ENCODE measurements at places on chromosomes 7 and 10. TPM values are rescaled to one million over a fixed set of nuclear protein-coding genes. Genes with fewer than 3 reads are reported as not detected.

HOXA6 gene
- total RNA-seq = not detected

DNA sequence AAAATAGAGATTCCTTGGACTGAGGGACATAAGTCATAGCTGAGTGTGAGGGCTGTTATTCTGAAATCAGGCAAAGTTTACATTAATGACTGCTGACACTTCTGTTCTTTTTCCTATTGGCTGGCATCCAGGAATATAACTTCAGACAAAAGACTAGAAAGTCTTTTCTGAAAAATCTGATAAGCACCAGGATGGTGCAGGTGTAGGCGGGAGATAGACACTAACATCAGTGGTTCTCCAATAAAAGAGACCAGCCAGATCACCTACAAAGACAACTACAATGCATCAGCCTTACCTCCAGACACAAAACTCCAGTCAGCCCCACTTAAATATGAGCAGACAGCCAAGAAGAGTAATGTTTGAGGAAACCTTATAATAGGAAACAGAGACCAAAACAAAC, 168.3 kb upstream of the LRGUK start:
- no peak for DNase-seq
- H3K4me3 ChIP-seq = no peak overlapping the region
- H3K4me1 ChIP-seq = peaks cover 14% of the 10 kb centered on the region
- H3K36me3 ChIP-seq = peaks cover 13% of the 10 kb centered on the region

HERC4 gene
- total RNA-seq = 59.3 TPM

- no peak overlapping the region for H3K27ac ChIP-seq
- no peaks in the 10 kb centered on the region for H3K36me3 ChIP-seq
- DNase-seq = no peak
- no peaks in the 10 kb centered on the region for H3K4me1 ChIP-seq
- no peaks in the 10 kb centered on the region for H3K27me3 ChIP-seq
- no peak overlapping the region for H3K4me3 ChIP-seq
These were observed 48.1 kb downstream of the ITPRID1 start for GRCh38 chr7:31562002-31562401.

HOXA3 gene
- total RNA-seq = not detected

IGF2BP3 gene
- total RNA-seq = 0.61 TPM

LMTK2 gene
- total RNA-seq = 9.4 TPM

GRCh38 chr10:18542832-18543231, 108.6 kb downstream of the NSUN6 start:
- no peaks in the 10 kb centered on the region for H3K4me1 ChIP-seq
- no peak for DNase-seq
- H3K27me3 ChIP-seq = no peaks in the 10 kb centered on the region
- no peak overlapping the region for H3K4me3 ChIP-seq
- H3K36me3 ChIP-seq = peaks cover 45% of the 10 kb centered on the region
- H3K27ac ChIP-seq = no peak overlapping the region

EPDR1 gene
- total RNA-seq = 3.4 TPM

CPED1 gene
- total RNA-seq = not detected

DNA sequence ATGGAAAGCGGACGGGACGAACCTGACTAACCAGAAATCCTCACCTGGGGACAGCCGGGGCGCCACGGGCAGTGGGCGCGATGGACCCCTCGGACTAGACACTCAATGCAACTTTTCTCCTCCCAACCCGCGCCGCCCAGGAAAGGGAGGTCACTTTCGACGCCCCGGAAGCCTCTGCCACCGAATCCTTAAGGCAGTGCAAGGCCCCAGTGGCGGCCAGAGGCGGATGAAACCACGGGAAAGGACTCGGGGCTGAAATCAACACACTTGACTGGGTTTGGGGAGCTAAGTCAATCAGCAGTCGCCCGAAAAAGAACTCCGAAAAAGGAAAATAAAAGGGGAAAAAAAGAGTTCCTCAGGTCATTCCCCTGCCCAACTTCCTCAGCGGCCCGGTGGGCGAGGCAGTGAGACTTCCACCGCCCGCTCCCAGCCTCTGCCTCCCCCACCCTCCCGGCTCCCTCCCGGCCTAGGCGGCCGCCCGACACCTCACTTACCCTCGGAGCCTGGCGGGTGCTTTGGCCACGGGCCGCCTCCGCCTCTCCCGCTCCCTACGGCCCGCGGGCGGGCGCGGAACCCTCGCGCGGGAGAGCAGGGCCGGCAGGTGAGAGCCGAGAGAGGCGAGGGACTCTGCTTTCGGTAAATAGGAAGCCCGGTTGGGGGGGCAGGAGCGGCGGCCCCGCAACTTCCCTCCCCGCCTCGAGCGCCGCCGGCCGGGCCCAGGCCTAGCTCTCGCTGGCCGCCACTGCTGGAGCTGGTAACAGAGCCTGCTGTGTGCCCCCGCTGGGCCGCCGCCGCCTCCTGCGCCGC, 518 bp downstream of the WAPL start:
- peaks cover 64% of the 10 kb centered on the region for H3K4me1 ChIP-seq
- H3K27ac ChIP-seq = peak overlapping the region; percentile 92
- peak; percentile 57 for DNase-seq
- H3K36me3 ChIP-seq = peaks cover 40% of the 10 kb centered on the region
- H3K4me3 ChIP-seq = peak overlapping the region; percentile 89

- DNase-seq = no peak
- peaks cover 75% of the 10 kb centered on the region for H3K4me1 ChIP-seq
- H3K27ac ChIP-seq = no peak overlapping the region
- no peak overlapping the region for H3K4me3 ChIP-seq
These were observed 10.2 kb downstream of the CCDC6 start for GRCh38 chr10:59896191-59896590.

LRRTM3 gene
- not detected for total RNA-seq

DNA sequence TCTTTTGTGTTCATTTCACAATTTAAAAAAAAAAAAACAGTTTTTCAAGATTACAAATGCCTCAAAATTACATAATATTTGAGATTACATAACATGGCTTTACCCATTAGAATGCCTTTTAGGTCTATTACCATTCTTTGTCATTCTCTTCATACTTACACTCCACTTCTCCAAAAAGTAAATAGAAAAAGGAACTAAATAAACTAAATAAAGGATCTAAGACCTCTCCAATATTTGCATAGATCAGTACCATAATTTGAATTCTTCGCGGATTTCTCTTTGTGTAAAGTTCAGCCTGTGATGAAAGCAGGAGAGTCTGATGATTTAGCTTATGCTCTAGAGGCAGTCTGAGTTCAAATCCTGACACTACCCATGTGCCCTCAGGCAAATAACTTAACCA, 56.4 kb upstream of the C1GALT1 start:
- DNase-seq = no peak
- H3K27ac ChIP-seq = no peak overlapping the region
- no peaks in the 10 kb centered on the region for H3K36me3 ChIP-seq
- H3K4me3 ChIP-seq = no peak overlapping the region
- H3K27me3 ChIP-seq = no peaks in the 10 kb centered on the region

NUTM2A gene
- 0.54 TPM for total RNA-seq

DNA sequence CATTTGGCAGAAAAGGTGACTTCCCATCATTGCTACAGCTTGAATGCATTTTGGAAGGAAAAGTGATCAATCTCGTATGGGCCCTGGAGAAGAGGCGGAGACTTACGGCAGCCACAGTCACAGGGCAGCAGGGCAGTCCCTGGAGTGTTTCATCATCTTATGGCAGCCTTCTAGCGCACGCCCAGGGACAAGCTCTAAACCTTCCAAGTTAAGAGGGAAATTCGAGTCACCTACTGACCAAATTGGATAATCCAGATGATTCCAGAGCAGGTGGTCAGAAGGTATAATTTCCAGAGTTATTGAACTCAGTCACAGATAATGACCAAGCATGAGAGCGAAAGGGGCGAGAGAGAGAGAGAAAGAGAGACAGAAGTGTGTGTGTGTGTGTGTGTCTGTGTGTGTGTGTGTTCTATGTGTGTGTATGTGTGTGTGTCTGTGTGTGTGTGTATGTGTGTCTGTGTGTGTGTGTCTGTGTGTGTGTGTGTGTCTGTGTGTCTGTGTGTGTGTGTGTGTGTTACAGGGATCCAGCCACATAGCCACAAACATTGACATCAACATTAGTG, 123.7 kb upstream of the ADAM12 start:
- H3K4me3 ChIP-seq = no peak overlapping the region
- H3K27me3 ChIP-seq = no peaks in the 10 kb centered on the region
- no peak overlapping the region for H3K27ac ChIP-seq
- H3K36me3 ChIP-seq = no peaks in the 10 kb centered on the region

ACTR3C gene
- total RNA-seq = 2.9 TPM

CDH23 gene
- 2.7 TPM for total RNA-seq

Data from activated CD8-positive, alpha-beta T cell treated with anti-CD3 and anti-CD28 coated beads for 36 hours (primary cell).